Activated T-cell treated with anti-CD3 and anti-CD28 coated beads for 48 hours (primary cell): ENCODE measurements at places on chromosomes 11 and 22.

DNA sequence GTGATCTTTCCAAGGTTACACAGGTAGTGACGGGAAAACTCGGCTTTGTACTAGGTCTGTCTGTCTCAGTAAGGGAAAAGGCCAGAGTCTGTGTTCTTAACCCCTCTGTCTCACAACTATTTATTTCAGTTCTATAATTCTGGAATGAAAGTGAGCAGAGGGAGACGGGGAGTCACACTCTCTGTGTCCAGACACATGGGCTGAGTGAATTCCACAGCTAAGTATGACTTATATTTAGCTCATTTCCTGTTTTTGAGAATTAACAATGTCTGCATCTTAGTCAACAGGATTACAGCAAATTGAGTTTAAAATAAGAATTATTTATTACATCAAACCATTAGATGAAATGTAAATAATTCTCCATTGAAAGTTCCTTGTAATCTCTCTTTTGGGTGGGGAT lies 62.5 kb upstream of the OR4B1 start:
- no peak for DNase-seq

GRCh38 chr11:12161137-12161536 lies 50.7 kb downstream of the MICAL2 start:
- DNase-seq: no peak

GRCh38 chr11:10676919-10677318 lies 16.6 kb downstream of the IRAG1 start:
- no peak for DNase-seq

DNA sequence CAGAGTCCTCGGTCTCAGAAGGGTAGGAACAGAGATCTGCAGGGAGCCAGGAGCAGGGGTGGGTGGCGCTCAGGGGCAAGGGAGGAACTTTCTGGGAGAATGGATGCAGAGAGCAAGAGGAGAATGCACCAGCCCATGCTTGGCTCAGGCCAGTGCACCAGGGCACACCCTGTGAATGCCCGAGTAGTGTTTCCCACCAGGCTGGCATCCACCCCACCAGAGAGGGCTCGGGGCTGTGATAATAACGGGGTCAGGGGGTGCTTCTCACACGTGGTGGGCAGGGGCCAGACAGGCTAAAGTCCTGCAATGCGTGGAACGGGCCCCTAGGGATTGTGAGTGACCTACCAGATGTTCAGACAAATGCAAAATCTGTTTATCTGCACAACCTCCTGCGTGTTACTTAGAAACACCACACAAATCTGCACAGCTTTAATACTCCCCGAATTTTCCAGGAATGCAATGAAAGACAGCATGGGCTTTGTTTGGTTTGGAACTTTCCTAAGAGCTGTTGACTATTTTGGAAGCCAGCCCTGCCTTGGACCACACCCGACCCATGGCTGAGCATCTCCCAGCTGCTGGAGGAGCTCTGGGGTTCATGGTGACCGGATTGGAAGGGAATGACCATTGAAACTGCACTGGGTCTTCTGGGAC lies 368.3 kb downstream of the SHANK2 start:
- no peak for DNase-seq

DNA sequence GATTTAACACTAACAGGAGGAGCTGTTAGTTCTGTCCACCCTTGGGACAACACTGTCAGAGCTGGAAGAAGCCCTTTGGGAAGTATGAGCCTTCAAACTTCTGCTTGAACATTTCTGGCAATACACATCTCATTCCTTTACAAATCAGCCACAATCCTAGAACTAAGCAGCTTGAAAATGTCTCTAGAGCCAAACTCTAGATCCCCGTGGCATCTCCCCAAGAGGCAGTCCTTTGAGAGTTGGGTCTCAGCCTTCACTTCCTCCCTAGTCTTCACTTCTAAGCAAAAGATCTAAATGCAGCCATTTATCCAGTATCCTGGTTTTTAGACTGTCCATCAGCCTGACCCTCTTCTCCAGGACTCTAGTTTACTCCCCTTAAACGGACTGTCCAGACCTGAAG lies 26.9 kb downstream of the ARFGAP2 start:
- no peak for DNase-seq

DNA sequence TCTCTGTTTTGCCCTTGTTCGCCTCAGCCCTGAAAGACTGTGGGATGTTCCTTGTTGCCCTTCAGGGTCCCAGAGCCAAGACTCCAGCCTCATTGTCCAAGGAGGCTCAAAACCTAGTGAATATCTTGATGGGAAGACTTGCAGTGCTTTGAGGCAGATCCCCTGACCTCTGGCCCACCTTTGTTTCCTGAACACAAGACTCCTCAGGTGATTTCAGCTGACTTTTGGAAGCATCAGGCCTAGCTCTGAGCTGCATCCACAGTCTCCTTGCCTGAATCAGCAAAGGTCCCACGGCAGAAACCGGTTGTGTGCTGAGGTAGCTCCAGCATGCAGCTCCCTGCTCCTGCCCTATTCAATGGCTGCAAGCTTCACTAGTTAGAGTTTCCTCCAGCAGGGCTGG lies 159.3 kb upstream of the B3GAT1 start:
- DNase-seq: no peak
